Activated CD4-positive, alpha-beta memory T cell treated with anti-CD3 and anti-CD28 coated beads, Interleukin-2, amount 10 ng/mL, durations not matched to agents 7 days and 5 days (primary cell): ENCODE measurements at places on chromosomes 13 and 19.

DNA sequence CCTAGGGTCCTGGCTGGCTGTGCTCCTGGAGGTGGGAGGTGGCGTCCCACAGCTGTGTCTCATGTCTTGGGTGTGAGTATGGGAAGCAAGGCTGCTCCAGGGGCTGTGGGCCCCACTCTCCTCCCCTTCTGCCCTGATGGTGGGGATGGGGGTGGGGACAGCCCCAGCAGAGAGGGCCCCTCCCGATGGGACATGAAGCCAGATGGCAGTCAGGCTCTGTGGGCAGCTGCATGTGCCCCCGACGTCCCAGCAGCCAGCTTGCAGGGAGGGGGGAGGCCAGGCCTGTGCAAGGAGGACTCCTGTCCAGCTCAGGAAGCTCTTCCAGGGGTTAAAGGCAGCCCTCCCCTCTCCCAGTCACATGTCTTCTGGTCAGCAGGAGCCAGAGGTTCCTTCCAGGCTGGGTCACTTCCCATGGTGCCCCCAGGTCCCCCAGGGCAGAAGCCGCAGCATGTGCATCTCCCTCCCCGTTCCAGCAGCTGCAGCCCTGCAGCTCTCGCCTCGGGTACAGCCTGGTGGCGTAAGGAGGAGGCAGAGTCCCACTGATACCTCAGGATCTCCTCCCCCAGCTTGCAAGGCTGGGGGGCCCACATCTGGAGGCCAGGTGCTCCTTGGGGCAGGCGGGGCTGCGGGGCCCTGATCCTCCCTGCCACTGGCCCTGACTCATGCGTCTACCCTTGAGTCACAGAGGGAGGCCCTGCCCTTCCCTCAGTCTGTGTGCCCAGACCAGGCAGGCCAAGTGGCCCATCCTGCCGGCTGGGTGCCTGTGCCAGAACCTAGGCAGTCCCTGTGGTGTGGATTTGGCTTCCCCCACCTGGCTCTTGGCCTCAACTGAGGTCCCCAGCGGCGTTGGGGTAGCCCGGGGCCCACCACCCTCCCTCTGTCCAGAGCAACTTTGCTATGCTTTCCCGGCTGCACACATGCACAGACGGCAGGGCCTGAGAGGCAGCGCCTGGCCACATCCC lies 13.0 kb downstream of the YIPF2 start:
- no peak for DNase-seq

GRCh38 chr13:39407786-39408185 lies 195.2 kb downstream of the LHFPL6 start:
- DNase-seq: no peak

DNA sequence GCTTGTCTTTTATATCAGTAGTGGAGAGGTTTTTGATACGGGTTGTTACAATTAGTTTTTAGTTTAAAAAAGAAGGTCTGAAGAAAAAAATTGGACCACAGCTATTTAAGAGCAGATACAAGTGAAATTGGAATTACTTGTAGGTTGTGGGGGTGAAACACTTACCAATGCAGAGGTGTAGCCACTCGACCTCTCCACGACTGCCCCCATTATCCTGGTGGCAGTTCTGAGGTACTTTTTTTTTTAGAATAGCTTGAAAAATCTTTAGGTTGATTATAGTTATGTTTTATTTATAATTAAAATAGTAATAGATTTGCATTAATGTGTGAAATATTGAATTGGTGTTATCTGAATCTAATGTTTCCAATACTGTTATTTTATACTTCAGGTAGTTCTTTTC lies 60.7 kb downstream of the PAN3 start:
- DNase-seq: no peak

DNA sequence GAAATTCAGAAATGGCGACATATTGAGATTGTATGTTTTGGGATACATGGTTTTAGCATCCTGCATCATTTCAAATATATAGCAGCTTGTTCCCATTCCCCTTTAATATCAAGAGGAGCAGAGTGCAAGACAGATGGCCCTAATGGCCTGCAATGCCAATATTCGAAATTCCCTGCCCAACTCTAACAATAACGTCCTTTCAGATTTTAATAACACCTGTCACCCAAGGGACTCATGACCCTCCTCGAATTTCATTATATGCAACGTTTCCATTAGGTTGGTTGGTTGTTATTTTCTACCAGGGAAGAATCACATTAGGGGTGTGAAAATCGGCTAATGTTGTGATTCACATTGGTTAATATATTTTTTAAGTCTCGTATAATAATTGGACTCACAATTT lies 170.0 kb downstream of the TNFSF13B start:
- no peak for DNase-seq

GRCh38 chr19:1933244-1933643 lies 7.7 kb upstream of the CSNK1G2 start:
- DNase-seq: no peak

DNA sequence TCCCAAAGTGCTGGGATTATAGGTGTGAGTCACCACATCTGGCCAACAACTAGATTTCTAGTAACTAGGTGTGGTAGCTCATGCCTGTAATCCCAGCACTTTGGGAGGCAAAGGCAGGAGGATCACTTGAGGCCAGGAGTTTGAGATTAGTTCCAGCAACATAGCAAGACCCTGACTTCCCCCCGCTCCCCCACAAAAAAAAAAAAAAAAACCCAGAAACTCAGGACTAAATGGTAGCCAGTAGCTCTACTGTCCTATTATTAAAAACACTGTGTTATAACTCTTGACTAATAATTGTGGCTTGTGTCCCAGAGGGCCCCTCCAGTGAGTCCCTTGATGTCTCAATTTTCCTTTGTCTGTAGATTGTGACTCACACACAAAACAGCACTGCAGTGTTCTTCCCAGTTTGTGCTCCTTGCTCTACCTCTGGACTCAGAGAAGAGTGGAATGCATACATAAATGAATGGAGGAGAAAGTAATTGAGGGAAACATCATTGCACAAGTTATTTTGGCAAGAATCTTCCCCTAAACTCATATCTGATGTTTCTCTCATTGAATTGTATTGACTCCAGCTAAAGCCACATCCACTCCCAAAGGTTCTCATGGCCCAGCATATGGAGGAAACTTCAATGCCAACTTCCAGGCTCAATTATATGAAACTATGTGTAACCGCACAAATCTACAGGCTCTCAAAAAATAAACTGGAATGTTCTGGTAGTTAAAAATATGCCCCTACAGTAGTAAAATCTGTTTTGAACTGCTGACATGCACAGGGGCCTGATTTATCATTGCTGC lies 8.8 kb downstream of the TPT1 start:
- no peak for DNase-seq
